ENCODE measurements at places on chromosomes 13 and 19.

DNA sequence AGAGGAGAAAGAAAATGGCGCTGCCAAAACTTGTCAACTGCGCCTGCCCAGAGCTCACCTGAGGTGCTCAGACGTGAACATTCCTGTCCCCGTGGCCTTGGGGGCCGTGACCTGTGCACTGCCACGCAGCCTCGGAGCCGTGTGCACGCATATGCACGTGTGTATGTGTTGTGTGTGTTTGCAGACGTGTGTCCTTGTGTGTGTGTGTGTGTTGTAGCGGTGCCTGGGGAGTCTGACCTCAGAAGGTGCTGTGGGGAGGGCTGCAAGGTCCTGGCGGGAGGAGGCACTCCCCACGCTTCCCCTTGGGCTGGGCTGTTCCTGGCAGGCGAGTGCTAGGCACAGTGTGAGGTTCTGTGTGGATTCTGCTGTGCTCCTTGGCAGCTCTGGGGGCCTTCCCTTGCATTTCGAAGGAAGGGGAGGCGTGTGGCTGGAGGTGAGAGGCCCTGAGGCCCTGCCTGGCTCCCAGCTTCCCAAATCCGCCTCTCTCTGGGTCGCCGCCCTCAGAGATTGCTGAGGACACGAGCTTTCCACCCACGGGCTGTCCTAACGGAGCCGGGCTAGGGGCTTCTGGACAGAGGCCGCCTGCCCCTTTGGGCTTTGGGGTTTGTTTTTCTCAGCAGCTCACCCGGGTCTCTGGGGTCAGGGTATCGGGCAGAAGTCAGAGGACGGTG is 4.5 kb downstream of the BSG start:
- no peak for DNase-seq

- DNase-seq, result peak; percentile 41
These were observed 11.6 kb upstream of the RASA3 start for GRCh38 chr13:114143806-114144605.

DNA sequence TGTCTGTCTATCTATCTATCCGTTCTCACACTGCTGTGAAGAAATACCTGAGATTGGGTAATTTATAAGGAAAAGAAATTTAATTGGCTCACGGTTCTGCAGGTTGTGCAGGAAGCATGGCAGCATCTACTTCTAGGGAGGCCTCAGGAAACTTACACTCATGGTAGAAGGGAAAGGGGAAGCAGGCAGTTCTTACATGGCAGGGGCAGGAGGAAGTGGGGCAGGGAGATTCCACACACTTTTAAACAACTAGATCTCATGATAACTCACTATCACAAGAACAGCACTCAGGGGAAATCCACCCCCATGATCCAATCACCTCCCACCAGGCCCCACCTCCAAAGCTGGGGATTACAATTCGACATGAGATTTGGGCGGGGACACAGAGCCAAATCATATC is 105.3 kb downstream of the SLC10A2 start:
- DNase-seq, result no peak

DNA sequence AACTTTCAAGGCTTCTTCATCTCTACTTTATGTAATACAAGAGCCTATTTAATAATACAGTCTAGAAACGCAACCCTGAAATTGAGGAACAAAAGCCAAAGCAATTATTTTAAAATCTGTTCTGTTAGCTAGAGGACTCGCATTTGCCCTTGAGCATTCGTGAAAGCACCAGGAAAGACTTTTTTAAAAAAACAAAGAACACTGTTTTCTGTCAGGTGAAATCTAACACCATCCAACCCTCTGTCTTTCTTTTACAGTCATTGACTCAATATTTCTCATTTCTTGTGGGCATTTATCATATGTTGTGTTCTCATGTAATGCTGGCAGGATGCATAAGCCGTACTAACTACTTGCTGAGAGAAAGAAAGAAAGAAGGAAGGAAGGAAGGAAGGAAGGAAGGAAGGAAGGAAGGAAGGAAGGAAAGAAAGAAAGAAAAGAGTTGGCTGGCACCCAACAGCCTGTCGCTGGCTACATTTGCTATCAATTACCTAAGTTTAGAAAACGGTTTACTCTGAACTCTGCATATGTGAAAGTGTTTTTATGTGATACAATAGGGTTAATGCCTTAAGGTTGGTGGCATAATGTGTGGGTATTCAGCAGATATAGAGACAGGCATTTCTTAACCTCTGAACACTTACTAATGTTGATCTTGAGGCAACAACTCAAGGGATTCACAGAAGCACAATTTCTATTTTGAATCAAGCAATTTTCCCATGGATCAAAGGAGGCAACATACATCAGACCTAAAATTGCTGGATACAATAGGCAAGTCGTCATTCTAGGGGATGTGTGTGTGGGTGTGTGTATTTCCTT is 445.4 kb downstream of the DCT start:
- DNase-seq, result no peak

DNA sequence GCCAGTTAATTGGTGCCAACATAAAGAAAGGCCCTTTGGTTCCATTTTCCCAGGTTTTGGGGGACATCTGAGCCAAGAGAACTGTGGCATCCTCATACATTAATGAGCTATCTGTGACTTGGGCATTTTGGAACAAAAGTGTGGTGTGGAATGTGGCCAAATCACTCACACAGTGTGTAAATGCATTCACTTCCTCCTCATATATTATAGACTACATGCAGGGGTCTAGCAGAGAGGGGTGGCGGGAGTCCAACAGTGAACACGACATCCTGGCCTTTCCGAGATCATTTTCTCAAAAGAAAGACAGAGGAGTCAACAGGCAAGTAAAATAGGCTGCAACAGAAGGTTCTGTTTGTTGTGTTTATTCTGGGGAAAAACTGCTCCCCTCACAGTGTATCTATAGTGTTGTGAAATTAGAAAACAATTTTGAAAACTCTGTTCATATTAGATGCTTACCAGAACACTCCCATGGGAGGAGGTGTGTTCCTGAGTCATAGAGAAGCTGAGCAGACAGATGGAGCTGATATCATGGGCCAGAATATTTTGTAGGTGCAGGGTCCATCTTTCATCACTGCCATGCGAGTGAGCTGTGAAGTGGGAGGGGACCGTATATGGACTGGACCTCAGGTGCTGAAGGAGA is 36.9 kb downstream of the PABPC3 start:
- DNase-seq, result no peak

DNA sequence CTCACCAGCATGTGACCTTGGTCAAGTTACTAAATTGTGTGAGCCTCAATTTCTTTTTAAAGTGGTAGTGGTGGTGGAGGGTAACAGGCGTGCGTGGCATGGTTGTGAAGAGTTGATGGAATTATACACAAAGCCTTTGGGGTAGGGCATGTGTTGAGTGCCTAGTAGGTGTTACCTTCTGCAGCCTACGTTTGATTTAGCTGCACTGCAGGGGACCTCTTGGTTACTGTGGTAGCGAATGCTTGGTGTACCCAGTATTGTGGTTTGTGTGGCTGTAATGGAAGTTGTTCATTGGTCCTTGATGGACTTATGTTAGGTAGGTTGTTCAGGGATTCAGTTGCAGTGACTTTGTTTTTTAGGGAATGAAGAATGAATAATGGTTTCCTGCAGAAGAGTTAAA is 24.6 kb downstream of the PRAM1 start:
- no peak for DNase-seq

- no peak for DNase-seq
These were observed 213.7 kb downstream of the ZIC5 start for GRCh38 chr13:99757756-99758459.

- no peak for DNase-seq
These were observed 23.9 kb downstream of the PIBF1 start for GRCh38 chr13:72805676-72806346.

GRCh38 chr19:4425537-4425936 is 23.1 kb downstream of the CHAF1A start:
- no peak for DNase-seq

GRCh38 chr13:72229067-72229466 is 362.1 kb upstream of the DACH1 start:
- no peak for DNase-seq

All from large intestine (tissue), 12 donors.